ENCODE measurements at places on chromosomes 2 and 18. TPM values are rescaled to one million over a fixed set of nuclear protein-coding genes. Genes with fewer than 3 reads are reported as not detected.

Gene DGKD
- polyA plus RNA-seq: 17.9 TPM

Gene WDR43
- polyA plus RNA-seq: 5.4 TPM

- peak; percentile 93 for DNase-seq
These were observed 125.5 kb downstream of the DYSF start for GRCh38 chr2:71578767-71579342.

DNA sequence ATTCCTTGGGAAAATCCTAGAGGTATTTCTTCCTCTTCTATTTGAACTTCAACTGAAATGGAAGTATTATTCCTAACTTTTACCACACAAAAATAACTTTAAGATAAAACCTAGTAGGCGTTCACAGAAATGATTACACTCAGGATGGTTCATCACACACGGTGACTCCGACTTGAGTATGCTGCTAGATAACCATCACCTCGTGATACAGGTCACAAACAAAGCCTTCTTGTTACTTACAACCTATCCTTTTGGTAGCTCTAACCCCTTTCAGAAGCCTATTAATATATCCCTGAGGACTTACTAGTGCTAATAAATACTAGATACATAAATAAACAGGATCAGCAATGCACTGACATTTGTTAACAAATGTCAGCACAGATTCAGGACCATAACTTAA, 101.0 kb upstream of the DNER start:
- DNase-seq: no peak

- no peak for DNase-seq
These were observed 81.6 kb upstream of the TMEM17 start for GRCh38 chr2:62587592-62587991.

DNA sequence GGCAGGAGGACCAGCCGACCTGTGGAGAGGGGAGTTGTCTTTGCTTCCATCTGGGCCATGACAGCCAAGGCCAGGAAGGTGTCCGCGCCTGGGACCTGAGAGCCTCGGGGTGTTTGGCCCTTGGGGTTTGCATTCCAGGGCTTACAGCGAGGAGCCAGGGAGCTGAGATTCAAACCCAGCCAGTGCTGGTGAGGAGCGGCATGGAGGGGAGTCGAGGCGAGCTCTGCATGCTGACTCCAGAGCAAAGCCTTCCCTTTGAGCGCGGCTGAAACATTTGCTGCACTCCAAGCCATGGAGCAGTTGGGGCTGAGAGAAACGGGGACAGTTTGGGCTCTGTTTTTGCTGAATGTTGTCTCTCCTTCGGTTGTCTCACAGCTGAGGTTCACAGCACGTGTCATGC, 77.4 kb downstream of the TWIST2 start:
- DNase-seq: no peak

DNA sequence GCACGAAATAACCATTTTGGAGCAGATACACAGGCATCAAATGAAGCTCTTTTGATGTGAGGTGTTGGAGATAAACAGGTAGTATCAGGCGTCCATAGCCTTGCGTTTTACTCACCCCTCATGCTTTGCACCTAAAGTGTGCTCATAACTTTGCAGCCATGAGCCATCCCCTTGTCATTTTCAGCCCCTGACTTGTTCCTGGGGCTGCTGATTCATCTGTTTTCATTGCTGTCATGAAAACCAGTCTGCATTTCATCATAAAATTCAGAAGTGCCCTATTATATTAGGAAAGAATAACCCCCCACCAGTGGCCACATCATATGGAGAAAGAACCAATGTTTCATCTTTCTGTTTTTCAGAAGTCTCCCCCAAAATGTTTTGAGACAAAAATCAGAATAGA, 329.7 kb upstream of the NRP2 start:
- no peak for DNase-seq

- no peak for DNase-seq
These were observed 95.3 kb upstream of the GLS start for GRCh38 chr2:190785334-190785733.

DNA sequence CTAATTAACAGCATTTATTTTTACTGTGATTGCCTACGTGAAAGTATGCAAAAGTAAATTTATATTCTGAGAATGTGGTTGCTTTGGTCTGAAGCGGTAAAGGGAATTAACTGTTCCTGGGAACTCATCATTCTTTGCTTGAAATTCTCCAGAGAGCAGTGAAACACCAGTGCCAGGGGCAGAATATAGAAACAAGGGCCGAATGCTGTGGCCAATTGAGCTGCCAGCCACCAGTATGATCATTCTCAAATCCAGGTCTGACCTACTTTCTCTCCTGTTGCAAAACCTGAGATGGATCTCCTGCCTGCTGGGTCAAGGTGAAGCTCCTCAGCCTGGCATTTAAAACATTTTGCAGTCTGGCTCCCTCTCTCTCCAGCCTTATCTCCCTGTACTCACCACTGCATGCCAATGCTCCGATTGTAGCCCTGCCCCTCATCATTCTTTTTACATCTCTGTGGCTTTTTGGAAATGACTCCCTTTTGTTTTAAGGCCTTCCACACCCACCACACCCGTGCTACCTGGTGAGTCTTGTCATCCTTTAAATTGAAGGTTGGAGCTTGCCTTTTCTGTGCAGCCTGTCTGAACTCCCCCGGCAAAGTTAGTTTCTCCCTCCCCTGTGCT, 94.5 kb upstream of the TMEM178A start:
- DNase-seq: no peak

All from right cardiac atrium (tissue), 5 donors.